ENCODE measurements at places on chromosomes 7 and 10. TPM values are rescaled to one million over a fixed set of nuclear protein-coding genes. Genes with fewer than 3 reads are reported as not detected.

DNA sequence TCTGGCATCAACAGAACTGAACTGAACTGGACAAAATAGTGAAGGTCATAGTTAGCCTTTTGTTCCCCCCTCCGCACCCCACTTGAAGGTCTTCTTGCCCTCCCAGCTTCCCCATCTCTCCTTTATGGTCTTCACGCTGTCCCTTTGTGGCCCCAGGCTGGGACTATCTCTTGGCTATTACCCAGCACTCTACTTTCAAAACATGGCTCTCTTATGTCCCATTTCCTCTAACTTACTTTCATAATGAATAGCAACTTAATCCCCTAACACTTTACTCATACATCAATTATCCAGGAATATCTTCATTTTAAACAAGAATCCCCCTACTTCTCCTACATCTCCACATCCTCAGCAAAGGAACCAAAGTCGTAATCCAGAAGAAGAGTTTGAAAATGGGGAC is 135.3 kb upstream of the ITGB1 start:
- DNase-seq: no peak

GRCh38 chr10:124436191-124436638 is 13.6 kb downstream of the NKX1-2 start:
- no peak for DNase-seq

DNA sequence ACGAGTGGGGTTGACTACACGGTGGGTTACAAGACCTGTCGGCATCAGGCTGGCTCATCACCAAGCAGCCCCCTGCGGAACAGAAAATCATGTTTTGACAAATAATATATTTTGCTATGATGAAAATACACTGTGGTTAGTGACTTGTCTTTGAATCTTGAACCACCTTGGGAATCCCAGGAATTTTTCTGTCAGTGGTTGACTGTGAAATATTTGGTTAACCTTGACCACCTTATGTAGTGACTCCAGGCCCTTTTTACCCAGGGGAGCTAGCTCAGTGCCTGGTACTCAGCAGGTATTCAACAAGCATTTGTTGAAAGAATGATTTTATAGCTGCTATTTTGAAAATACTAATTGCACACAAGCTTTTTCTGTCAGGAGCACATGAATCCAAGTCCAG is 406.0 kb downstream of the PHF14 start:
- DNase-seq: no peak

The XRCC2 gene
- 2.5 TPM for total RNA-seq

DNA sequence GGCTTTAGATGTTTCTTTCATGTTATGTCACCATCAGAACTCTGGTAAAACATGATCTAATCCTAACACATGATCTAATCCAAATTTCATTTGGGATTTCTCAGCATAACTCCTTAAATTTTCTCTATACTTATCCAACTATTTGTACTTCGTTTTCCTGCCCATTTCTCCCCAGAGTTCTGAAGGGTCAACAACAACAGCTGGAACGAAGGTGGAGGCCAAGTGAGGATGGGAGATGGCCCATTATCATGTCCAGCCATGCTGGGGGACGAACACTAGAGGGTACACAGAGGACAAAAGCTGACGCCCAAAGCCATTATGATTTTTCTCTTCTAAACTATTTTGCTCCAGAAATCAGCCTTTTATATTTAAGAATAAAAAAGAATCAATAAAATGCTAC is 185.4 kb downstream of the DOCK4 start:
- no peak for DNase-seq

The MACC1 gene
- 16.0 TPM for total RNA-seq

GRCh38 chr10:106795619-106796018 is 368.9 kb downstream of the SORCS1 start:
- DNase-seq: peak; percentile 38

DNA sequence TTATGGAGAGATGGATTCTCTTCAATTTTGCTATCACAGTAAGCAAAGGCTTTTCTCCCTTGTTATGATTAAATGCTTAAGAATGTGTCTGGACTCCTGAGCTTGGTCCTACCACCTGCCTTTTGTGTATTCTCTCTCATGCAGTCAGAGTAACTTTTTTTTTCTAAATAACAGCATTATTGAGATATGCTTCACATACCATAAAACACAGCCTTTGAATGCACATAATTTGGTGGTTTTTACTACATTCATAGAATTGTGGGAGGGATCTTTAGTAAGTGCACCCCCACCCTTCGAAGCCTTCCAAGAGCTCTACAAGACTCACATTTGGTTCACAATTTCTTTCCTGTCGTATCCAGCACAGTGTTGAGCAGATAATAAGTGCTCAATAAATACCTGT is 175.5 kb downstream of the ADAM12 start:
- no peak for DNase-seq

The HOXA7 gene
- total RNA-seq: 29.8 TPM

- no peak for DNase-seq
Measured at GRCh38 chr7:99729486-99730237, 5.3 kb downstream of the CYP3A7 start.

DNA sequence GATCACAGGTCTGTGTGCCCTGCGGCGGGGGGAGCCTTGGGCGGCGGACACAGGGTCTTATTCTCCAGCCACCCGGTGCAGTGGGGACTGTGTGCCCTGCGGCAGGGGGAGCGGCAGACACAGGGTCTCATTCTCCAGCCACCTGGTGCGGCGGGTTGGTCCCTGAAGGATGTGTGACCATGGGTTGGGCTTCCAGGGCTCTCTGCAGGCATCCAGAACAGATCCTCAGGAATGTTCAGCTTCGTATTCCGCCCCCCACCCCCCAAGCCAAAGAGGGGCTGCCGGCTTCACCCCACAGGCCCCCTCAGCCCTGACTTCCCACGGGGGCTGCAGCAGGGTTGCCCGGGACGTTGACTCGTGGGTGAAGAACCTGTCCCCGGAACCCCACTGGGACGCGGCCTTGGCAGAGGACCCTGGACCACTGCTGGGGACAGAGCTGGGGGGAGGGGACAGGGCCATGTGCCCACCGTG is 154.5 kb upstream of the PPP2R2D start:
- DNase-seq: no peak

All from mucosa of descending colon (tissue), 3 donors.